ENCODE measurements at places on chromosomes 2 and 18.

- DNase-seq: peak; percentile 50
Measured at GRCh38 chr2:96527286-96528005, 9.1 kb upstream of the ARID5A start.

- no peak for DNase-seq
Measured at GRCh38 chr18:42030586-42031182, 75.7 kb downstream of the PIK3C3 start.

DNA sequence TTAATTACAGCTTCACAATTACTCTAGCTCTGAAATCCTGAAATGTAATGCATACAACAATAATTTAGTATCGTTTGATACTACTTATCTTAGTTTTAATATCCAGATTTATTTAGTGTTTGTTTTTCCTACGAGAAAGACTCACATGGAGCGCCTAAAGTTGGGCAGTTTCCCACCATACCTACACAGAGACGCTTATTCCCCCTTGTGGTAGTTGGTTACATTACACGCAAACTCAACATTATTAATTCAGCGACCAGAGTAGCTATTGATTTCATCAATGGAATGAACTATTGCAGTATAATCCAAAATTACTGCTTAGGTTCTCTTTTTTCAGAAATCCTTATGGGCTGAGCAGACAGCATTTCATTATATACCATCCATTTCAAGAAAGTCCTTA lies 164.0 kb upstream of the REG3G start:
- DNase-seq: no peak

- no peak for DNase-seq
Measured at GRCh38 chr2:189570570-189571031, 10.0 kb downstream of the SLC40A1 start.

GRCh38 chr2:186484062-186484735 lies 1.9 kb upstream of the ZC3H15 start:
- DNase-seq: no peak

DNA sequence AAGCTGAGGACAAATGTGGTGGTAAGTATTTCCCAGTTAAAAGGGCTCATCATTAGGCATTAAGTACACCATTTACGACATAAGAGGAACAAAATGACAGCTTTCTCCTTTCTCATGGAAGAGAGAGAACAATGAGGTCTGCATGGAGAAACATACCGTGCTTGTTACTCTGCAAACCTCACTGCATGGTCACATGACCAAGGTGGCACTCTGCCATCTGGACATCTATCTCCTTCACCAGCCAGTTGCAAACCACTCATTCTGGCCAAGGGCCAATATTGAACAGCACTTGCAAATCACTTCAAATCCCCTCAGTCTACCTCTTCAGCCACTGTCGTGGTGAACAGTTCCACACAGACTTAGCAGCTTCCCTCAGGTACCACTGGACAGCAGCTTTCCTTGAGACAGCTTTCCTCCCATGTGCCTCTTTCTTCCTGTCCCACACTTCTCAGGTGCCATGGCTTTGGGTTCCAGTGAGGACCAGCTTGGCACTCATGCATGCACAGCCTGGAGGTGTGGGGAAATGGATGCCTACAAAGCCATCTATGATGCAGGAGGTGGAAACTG lies 29.5 kb upstream of the DPP4 start:
- DNase-seq: no peak

DNA sequence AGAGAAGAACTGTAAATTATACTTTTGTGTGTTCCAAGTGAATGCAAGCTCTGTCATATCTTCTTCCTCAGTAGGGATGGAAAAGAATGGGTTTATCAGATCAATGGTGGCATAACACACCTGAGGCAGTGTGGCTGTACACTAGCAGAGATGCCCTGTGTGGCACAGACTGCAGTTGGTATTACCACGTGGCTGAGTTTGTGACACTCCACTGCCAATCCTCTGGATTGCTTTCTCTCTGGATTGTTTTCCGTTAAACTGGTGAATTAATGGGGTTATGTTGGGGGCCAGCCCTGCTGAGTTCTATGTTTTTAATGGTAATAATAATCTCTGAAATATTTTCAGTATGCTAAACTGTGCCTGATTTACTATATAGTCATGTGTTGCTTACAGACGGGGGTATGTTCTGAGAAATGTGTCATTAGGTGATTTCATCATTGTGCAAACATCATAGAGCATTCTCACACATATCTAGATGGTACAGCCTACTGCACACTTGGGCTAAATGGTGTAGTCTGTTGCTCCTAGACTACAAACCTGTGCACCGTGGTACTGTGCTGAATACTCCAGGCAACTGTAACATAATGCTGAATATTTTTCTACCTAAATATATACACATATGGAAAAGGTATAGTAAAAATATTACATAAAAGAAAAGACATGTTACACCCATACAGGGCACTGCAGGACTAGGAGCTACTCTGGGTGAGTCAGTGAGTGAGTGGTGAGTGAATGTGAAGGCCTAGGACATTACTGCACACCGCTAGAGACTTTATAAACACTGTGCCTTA lies 84.7 kb upstream of the ST6GAL2 start:
- DNase-seq: no peak

GRCh38 chr18:34999756-35000289 lies 41.4 kb upstream of the MAPRE2 start:
- DNase-seq: no peak

DNA sequence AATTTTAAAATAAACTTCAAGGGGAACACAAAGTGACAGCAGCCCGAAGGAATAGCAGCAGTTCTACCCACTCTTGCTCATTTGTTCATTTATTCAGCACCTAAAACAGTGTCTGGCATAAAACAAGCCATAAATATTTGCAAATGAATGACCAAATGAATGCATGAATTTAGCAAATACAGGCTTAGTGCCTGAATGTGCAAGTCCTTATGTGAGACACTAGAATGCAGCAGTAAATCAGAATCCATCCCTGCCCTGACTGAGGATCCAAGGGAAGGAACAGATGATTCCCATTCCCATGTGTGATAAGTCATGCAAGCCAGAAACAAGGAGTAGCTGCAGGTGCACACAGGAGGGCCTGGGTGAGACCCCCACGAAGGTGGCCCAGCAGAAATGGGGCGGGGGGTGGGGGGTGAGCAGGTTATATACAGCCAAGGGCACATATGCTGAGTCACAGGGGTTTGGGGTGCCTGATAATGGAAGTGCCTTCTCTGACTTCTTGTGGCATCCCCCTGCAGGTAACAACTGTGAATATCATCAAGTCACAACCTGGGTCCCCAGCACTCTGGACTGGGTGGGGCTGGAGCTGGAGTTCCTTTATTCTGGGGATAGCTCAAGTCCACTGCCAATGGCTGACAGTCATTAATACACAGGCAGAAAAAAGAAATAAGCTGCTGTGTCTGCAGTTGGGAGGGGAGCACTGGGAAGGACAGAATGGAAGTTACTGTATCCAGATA lies 311.9 kb downstream of the TXNL1 start:
- DNase-seq: no peak

DNA sequence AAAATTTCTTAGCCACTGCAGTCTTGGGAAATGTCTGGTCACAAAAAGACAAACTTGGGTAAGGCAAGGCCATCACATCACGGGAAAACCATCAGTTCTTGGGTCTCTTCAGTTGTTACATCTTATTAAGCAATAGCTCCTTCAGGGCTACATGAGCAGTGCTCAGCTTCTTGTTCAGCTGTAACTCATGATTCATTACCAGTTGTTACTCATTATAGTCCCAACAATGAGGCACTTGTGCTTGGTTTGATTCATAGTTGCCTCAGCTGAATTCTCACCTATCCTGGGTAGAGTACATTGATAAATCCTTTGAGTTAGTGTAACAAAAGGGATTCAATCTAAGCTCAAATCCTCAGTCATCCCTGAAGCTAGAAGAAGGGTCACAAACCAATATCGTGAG lies 102.4 kb upstream of the DCC start:
- no peak for DNase-seq
